AG09319 (cell line): ENCODE measurements at places on chromosomes 11 and 22.

DNA sequence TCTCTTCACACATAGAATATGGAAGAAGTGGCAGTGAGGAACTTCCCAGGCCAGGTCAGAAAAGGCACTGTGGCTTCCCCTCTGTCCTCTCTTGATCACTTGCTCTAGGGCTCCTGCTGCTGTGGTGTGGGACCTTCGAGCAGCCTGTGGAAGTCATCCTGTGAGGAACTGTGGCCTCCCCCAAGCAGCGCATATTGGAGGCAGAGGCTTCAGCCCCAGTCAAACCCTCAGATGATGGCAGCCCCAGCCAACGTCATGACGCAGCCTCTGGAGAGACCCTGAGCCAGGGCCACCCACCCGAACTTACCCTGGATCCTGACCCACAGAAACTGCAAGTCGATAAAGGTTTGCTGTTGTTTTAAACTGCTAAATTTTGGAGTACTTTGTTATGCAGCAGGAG is 444.9 kb downstream of the TBC1D22A start:
- DNase-seq: no peak

- DNase-seq: no peak
Measured at GRCh38 chr22:27933186-27933983, 14.3 kb upstream of the PITPNB start.

DNA sequence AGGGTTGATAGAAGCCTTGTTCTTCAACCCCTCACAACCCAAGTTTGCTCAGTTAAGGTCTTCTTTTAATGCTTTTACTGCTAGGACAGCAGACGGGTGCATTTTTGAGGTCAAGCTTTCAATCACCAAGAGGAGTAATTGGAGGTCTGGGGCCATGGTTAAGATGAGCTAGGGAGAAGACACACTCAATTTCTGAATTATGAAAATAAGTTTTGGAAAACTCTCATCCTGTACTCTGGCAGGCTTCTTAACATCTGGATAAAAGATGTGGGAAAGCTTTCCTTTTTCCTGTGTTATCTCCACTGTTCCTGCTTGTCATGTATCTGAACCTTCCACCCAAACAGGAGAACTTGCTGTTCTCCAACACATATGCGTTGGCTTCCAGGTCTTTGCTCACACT is 9.7 kb downstream of the ABTB2 start:
- no peak for DNase-seq

GRCh38 chr11:97742717-97743116 is 1278.0 kb upstream of the CNTN5 start:
- DNase-seq: no peak

DNA sequence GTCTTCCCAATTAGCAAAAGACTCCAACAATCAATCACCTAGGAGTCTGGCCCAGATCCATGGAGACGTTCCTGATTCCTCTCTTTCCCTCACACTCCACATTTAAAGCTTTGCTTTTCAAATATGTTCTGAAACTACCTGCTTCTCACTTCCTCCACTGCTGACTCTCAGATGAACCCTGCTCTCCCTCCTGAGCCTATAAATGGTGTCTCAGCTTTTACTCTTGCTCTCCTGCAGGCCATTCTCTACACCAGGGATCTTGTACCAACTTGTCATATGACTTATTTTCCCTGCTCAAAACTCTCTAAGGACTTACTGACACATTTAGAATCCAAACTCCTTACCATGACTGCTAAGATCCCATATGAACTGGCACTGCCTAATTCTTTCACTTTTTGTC is 138.4 kb upstream of the DDI1 start:
- no peak for DNase-seq

- no peak for DNase-seq
Measured at GRCh38 chr11:125180413-125181305, 16.1 kb downstream of the PKNOX2 start.

- DNase-seq: no peak
Measured at GRCh38 chr11:76316726-76317125, 64.2 kb downstream of the THAP12 start.

- no peak for DNase-seq
Measured at GRCh38 chr11:76408171-76408965, 27.2 kb downstream of the GVQW3 start.

- no peak for DNase-seq
Measured at GRCh38 chr22:46699091-46699490, 39.0 kb downstream of the CERK start.

GRCh38 chr22:37534445-37534844 is 15.2 kb upstream of the CARD10 start:
- no peak for DNase-seq

GRCh38 chr11:73995731-73996130 is 13.1 kb upstream of the UCP2 start:
- no peak for DNase-seq

DNA sequence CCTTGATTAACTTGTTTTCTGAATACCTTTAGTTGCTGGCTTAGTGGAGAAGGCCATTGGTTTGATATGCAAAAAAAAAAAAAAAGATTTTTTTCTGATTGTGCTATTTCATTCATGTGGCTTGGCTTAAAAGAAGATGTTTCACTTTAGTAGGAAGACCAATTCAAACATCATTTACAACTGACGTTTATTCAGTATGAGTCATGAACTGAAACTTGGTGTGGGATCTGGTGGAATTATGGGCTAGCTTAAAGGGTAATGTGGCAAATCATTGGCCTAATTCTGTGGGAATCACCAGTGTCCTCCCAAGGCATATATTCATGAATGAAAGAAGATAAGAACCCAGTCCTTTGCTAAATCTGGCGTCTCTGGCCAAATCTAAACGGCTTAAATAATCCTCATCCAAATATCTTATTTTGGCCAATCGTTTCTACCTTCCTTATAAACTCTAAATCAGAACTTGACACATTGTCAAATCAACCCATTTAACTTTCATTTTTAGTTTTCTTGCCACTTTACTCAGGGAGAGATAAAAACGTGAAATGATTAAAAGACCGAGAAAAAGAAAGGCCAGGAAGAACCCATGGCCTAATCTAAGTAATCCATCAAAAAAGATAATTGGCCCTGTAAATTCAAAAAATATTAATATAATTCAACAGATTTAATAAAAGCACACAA is 77.0 kb downstream of the DDIAS start:
- DNase-seq: peak; percentile 29

- DNase-seq: no peak
Measured at GRCh38 chr11:21007297-21007696, 337.9 kb downstream of the NELL1 start.

GRCh38 chr11:81995889-81996288 is 737.8 kb downstream of the FAM181B start:
- no peak for DNase-seq

GRCh38 chr11:104765401-104766095 is 132.7 kb downstream of the CASP12 start:
- no peak for DNase-seq

DNA sequence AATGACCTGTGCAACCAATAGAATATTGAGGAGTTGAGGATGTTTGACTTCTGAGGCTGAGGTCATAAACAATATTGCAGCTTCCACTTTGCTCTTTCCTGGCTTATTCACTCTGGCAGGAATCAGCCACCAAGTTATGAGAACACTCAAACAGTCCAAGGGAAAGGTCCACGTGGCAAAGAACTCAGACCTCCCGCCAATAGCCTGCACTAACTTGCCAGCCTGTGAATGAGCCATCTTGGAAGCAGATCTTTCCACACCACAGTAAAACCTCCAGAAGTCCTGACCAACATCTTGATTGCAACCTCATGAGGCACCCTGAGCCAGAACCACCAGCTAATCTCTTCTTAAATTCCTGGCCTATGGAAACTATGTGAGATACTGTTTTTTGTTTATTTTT is 22.7 kb upstream of the PICALM start:
- DNase-seq: peak; percentile 36

GRCh38 chr22:26561756-26562417 is 28.0 kb downstream of the TPST2 start:
- DNase-seq: no peak

GRCh38 chr11:94563848-94564467 is 3.2 kb upstream of the PIWIL4 start:
- DNase-seq: no peak
